ENCODE measurements at places on chromosomes 13 and 19. TPM values are rescaled to one million over a fixed set of nuclear protein-coding genes. Genes with fewer than 3 reads are reported as not detected.

The NLRP9 gene
- not detected for total RNA-seq

The DCT gene
- total RNA-seq, result 0.92 TPM

The EMC10 gene
- 68.5 TPM for total RNA-seq

The NKG7 gene
- total RNA-seq, result 0.46 TPM

The OR7E24 gene
- not detected for total RNA-seq

The ZNF90 gene
- total RNA-seq, result 3.9 TPM

The OCEL1 gene
- 5.1 TPM for total RNA-seq

The S1PR5 gene
- total RNA-seq, result not detected

The SBSN gene
- not detected for total RNA-seq

The FAM216B gene
- 17.8 TPM for total RNA-seq

The NUP62 gene
- total RNA-seq, result 18.2 TPM

The LGALS7 gene
- total RNA-seq, result not detected

The PRSS57 gene
- total RNA-seq, result not detected

The SOX21 gene
- 9.0 TPM for total RNA-seq

The TTC9B gene
- total RNA-seq, result 45.7 TPM

The DHDH gene
- total RNA-seq, result 2.3 TPM

The KCNRG gene
- 14.3 TPM for total RNA-seq

The CEACAM3 gene
- not detected for total RNA-seq

The PRODH2 gene
- not detected for total RNA-seq

The DLEU7 gene
- 15.0 TPM for total RNA-seq

The TMEM91 gene
- total RNA-seq, result 17.3 TPM

The TNFSF13B gene
- total RNA-seq, result 0.92 TPM

The RELB gene
- total RNA-seq, result 1.2 TPM

The ZNF610 gene
- 21.7 TPM for total RNA-seq

The FCGBP gene
- total RNA-seq, result 3.0 TPM

The TNNI3 gene
- 3.5 TPM for total RNA-seq

The HPN gene
- 0.23 TPM for total RNA-seq

The PCSK4 gene
- 3.9 TPM for total RNA-seq

The CLDND2 gene
- total RNA-seq, result not detected

The NFIX gene
- 27.9 TPM for total RNA-seq

The YJU2 gene
- total RNA-seq, result 14.8 TPM

The GPR4 gene
- 0.23 TPM for total RNA-seq

The TMTC4 gene
- total RNA-seq, result 76.4 TPM

The KIR2DL4 gene
- total RNA-seq, result not detected

The NR2F6 gene
- 13.6 TPM for total RNA-seq

The ZNF497 gene
- total RNA-seq, result 6.2 TPM

The N4BP2L2 gene
- total RNA-seq, result 212 TPM

The C5AR1 gene
- 0.46 TPM for total RNA-seq

The KIR3DL2 gene
- total RNA-seq, result not detected

The ZNF728 gene
- 5.5 TPM for total RNA-seq

The EMP3 gene
- total RNA-seq, result 4.6 TPM

The MTRF1 gene
- 19.8 TPM for total RNA-seq

The TMEM86B gene
- 0.92 TPM for total RNA-seq

The ZNF284 gene
- 9.9 TPM for total RNA-seq

The IRS2 gene
- total RNA-seq, result 14.3 TPM

The TMIGD2 gene
- total RNA-seq, result 1.4 TPM

The C3 gene
- 63.9 TPM for total RNA-seq

The ZSCAN18 gene
- 126 TPM for total RNA-seq

Measured in diencephalon (tissue), 1 donor.